Activated naive CD4-positive, alpha-beta T cell treated with Interleukin-2 at 50 U/mL for 16 hours (primary cell): ENCODE measurements at places on chromosomes 13 and 19.

DNA sequence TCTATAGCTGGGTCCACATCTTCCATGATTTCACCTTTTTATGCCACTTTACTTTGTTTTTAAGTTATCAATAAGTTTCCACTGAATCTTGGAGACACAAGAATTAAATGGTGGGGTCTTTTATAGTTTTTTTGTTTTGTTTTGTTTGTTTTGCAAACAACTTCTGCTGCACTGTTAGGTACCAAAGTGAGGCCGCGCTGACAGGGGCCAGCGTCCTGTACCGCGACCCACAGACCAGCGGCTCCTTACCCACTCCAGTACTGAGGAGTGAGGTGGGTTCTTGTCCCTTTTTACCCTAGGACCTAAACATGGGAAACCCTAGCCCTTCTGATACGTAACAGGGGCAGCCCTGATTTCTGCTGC, 75.8 kb upstream of the MCF2L start:
- no peak for DNase-seq

GRCh38 chr13:99228737-99229691, 28.4 kb downstream of the UBAC2 start:
- DNase-seq = no peak

GRCh38 chr19:18300930-18301717, 19.7 kb upstream of the JUND start:
- DNase-seq = no peak

GRCh38 chr13:112182251-112182650, 115.3 kb downstream of the SOX1 start:
- no peak for DNase-seq

- DNase-seq = no peak
Observed at GRCh38 chr13:32150239-32150638, 118.7 kb downstream of the FRY start.

DNA sequence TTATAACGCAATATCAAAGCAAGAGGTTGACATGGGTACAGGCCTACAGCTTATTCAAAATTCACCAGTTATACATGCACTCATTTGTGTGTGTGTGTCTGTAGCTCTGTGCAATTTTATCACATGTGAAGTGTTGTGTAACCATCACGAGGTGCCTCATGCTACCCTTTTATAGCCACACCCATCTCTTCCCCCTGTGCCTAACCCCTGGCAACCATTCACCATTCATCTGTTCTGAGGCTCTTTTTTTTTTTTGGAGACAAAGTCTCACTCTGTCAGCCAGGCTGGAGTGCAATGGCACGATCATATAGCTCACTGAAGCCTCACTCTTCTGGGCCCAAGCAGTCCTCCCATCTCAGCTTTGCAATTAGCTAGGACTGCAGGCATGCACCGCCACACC, 78.4 kb downstream of the DPF1 start:
- DNase-seq = no peak
